ENCODE measurements at places on chromosomes 7 and 10.
A peak's percentile ranks its signal among the peaks of the same experiment; 100 is the strongest.

DNA sequence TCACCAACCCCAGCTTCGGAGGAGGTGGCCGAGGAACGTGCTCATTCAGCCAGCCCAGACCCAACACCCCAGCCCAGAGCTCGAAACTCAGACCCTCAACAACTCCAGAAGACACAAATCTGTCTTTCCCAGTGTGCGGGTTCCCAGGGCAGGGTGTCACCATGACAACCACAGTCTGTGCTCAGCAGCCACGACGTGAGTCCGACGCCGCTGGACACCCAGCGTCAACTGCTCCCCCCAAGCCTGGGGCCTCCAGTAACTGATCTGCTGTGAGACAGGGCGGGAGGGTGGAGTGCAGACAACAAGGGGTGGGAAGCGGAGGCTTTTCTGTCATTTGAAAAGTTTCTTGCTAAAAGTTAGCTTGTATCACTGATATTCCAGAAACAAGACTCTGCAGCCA is 167.2 kb downstream of the MAD1L1 start:
- DNase-seq = no peak

DNA sequence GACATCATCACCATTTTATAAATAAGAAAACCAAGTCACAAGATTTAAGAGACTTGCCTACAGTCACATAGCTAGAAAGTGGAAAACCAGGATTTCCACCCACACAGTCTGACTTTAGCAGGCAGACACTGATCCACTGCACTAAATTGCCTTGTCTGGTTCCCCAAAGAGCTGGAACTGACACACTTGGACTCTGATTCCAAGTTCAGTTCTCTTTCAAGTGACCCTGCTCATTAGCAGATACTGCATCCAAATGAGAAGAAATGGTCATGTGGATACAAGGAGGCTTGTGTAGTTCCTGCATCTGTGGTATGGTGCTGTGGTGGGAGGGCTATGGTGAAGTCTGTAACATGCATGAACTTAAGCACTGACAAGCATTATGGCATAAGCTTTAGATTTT is 180.1 kb upstream of the MKLN1 start:
- DNase-seq = no peak

DNA sequence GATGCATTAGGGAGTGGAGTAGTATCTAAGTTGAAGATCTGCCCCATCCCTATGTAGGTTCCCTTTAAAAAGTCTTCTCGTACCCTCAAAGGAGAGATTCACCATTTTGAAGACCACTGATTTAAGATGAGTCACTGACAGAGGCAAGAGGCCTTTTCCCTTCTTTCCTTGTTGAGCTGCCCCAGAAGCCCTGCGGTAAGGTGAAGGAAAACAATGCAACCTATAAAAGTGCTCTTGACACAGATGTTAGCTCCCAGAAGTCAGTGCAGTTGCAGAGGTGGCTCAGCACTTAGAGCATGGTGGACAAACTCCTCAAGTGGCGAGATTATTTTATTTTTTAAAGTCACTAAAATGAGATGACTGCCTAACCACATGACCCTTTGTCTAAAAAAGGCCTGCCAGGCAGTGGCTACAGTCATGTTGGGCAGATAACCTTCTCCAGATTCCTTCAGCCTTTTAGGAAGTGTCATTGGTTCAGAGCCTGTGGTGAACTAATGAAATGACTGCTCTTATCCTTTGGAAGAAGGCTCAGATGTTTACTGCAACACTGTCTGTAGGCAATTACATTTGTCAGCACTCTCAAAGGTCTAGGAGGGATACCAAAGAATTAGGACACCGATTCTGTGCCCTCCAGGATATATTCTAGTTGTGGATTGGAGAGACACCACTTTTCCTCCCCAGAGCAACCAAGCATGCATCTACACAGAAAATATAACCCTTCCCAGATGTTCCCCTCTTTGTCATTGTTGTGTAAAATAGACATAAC is 88.7 kb downstream of the ARID5B start:
- no peak for DNase-seq

DNA sequence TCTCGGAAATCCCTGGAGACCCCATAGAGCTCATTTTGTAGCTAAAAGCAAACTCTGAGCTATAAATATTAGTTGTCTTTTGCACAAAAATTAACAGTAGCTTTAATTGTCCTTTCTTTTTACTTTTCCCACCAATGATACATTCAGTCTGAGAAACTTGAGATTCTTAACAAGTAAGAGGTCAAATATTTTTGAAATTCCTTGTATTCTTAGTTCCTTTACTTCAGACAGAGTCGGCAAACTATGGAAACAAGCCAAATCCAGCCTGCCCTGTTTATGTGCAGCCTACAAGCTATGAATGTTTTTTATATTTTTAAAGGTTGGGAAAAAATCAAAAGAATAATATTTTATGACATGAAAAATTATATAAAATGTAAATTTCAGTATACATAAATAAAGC is 146.6 kb downstream of the CTNNA3 start:
- DNase-seq = no peak

DNA sequence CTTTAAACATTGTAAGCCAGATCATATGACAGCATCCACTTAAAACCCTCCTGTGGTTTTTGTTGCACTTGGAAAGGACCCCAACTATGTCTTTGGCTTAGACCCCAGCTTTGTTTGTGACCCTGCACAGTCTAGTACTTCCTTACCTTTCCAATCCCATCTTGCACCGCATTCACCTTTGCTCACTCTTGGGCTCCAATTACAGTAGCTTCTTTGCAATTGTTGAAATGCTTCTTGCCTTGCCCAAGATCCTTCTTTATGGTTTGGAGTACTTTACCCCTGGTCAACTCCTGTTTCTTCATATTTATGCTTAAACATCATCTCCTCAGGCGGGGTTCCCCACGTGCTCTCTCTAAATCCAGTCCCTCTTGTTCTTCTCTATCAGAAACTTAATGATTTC is 162.6 kb downstream of the PTEN start:
- DNase-seq = no peak

DNA sequence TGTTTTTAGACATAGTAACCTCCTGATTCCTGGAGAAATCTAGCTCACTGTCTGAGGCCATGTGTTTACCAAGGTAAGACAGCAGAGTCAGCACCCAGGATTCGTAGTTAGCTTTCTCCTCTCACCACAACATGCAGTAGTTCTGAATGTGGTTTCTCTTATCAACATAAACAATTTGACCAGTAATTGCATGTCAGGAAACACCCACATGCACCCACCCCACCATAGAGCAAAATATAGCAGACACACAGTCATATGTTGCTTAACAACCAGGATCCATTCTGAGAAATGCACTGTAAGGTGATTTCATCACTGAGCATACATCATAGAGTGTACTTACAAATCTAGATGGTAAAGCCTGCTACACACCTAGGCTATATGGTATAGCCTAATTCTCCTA is 1004.0 kb downstream of the ANKRD7 start:
- no peak for DNase-seq

- DNase-seq = no peak
These were observed 2.8 kb downstream of the FGF8 start for GRCh38 chr10:101772895-101773761.

- DNase-seq = no peak
These were observed 628 bp downstream of the HPSE2 start for GRCh38 chr10:99234791-99235657.

DNA sequence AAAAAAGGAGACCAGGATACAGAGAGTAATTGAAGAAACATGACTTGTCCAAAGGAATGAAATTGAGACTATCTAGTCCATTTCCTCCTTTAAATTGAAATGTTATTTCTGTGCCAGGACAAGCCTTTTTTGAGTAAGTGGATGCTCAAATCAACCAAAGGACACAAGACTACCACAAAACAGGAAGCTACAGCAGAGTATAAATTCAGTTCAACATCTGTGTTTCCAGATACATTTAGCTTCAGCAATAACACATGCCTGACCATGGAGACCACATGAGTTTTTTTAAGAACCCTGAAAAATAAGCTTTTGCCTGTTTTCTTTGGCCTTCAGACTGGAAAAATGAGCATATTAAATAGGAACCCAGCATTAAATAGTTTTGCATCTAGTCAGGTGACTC is 707.5 kb downstream of the ZWINT start:
- no peak for DNase-seq

- no peak for DNase-seq
These were observed 72.4 kb downstream of the AGMO start for GRCh38 chr7:15489383-15489782.

DNA sequence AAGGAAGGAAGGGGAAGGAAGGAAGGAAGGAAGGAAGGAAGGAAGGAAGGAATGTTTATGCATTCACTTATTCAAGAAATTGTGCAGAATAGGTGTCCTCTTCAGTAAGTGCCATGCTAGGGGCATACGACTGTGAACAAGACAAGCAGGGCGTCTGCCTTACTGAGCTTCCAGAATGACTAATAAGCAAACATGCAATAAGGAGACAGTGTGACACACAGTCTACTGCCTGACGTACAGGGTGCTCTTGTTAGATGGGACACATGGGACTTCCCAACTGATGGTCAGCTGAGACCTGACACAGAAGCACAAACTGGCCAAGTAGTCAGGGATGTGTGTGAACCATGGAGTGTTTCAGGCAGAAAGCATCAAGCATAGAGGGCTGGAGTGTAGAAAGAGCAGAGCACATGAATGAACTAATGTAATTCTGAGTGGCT is 18.2 kb downstream of the DNAJC12 start:
- no peak for DNase-seq

DNA sequence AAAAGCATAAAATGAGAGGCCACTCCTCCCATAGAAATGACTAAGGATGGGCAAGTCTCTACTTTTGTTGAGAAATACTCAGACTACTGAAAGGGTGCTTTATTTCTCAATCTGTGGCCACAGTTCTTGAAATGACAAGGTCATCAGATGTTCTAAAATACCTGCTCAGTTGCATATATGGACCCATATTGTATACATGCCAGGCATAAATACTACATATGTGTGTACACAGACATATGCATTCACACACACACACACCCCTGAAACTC is 691.5 kb upstream of the SORCS1 start:
- no peak for DNase-seq

- no peak for DNase-seq
These were observed 173.2 kb downstream of the EBF3 start for GRCh38 chr10:129790715-129791446.

DNA sequence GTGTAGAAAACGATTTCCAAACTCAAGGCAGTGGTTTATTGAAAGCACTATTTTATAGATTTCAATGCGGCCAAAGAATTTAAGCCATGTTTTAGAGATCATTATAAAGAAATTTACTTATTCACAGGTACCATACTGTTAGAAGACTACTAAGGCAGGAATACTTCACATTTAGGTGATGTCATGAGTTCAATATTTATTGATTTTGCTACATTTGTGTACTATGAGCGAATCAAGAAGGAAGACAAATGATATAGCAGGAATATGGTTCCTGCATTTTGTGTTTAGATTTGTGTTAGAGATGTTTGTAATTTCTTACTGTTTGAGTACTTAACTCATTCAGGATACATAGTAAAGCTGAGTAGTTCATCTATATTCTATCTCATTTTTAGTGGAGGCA is 1.7 kb upstream of the FBXW4 start:
- DNase-seq = no peak

- DNase-seq = no peak
These were observed 76.0 kb downstream of the DIP2C start for GRCh38 chr10:613271-614138.

GRCh38 chr10:48811917-48812316 is 127.2 kb downstream of the WDFY4 start:
- DNase-seq = no peak

DNA sequence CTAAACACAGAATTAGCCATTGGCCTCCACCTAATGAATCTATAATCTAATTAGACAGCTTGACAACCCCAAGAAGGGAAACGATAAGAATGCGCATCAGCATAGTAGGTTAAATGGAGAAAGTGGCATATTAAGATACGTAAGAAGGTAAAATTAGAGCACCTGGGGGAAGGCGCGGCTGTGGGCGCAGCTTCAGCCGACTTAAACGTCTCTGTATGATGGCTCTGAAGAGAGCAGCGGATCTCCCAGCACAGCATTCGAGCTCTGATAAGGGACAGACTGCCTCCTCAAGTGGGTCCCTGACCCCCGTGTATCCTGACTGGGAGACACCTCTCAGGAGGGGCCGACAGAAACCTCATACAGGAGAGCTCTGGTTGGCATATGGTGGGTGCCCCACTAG is 518.8 kb downstream of the PHTF2 start:
- DNase-seq = no peak

- no peak for DNase-seq
These were observed 1.8 kb upstream of the NUB1 start for GRCh38 chr7:151339651-151340382.

- peak; percentile 94 for DNase-seq
These were observed 31.7 kb upstream of the EPC1 start for GRCh38 chr10:32378363-32379317.

DNA sequence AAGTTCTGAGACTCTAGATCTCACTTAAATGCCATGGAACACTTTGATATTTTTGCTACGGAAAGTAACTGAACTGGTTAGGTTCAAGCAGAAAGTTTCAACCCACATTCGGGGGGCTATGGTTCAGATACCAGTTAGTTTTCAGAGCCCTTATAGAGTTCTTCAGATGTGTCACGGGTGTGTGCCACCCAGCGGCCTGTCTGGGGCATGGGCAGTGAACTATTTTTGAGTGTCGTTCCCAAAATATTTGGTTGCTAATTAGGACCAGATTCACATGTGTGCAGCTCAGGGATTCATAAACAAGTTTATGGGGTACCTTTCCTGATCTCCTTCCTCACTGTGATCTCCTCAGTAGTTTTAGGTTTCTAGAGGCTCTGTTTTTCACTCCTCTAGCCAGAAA is 271.9 kb downstream of the C7orf25 start:
- no peak for DNase-seq

DNA sequence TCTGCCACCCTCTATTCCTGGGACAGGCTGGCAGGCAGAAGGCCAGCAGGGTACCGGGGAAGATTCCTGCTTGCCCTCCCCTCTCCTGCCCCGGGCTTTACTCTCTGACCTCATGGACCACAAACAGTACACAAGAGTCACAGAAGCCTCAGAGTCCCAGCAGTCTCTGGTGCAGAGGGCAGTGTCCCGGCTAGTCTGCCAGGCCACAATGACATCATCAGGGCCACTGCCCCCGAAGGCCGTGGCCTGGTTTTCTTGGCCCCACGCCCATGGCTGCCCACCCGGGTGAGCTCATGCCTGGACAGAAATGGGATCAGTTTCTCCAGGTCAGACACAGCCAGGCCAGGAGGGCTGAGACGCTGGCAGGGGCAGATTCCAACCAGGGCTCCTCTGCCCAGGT is 91.9 kb downstream of the MYL10 start:
- DNase-seq = no peak

GRCh38 chr7:32155712-32156111 is 85.5 kb upstream of the PDE1C start:
- DNase-seq = no peak

- no peak for DNase-seq
These were observed 7.5 kb downstream of the MTG1 start for GRCh38 chr10:133401500-133401899.

DNA sequence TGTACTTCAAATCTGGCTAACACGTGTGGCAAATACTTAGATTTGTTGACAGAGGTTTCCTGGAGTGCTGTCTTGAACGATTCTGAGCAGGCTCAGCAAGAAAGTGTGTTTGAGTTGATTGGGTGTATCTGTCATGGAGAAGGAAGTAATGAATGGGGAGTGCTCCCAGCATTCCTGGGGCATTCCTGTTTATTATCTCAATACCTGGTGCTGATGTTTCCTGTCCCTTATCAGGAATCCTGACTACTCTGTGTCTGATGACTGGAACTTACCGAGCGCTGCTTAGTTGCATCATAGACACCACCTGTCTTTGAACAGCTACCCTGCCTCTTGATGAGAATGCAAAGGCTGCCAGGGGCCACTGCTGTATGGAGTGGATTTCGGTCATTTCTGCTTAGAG is 41.0 kb upstream of the TMEM248 start:
- no peak for DNase-seq
